ENCODE measurements at places on chromosomes 4 and X.

DNA sequence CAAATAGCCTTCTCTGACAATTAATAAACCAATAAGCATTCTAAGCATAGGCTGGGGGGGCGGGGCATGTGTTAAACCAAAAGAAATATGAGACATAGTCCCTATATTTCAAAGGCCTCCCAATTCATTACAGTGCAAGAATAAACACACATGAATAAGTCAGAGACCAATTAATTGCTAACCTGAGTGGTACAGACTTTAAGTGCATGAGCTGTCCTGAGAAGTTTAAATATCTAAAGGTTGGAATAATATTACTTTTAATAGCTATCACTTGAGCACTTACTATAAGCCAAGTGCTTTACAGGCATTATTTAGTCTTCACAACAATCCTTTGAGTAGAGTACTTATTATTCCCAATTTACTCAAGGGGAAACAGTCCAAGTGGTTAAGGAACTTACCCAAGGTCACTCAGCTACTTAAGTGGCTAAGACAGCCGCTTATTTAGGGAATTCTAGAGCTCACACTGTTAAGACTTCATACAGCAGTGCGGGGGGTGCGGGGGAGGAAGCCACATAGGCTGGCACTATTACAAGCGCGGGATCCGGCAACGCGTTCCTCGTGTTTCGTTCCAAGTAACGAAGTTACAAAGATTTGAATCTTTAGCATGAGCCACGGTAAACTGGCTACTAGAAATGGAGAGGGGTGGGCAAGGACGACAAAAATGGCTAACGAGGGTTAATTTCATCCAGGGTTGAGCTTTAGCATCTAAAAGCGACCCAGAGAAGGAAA is 1.4 kb downstream of the THOC2 start:
- DNase-seq, result no peak

DNA sequence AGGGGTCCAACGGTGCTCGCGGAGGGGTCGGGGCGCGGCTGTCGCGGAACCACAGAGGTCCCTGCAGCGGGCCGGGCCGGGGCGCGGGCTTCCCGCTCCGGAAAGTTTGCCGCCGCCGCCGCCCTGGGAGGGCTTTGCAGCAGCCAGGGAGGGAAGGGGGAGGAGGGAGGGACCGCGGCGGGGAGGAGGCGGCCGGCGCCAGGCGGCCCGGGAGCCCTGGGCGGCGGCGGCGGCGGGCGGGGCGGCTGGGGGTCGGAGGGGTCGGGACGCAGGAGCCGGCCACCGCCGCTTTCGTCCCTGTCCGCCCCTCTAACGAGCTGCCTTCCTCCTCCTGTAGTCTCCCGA is 375 bp downstream of the FGFR3 start:
- DNase-seq, result no peak

DNA sequence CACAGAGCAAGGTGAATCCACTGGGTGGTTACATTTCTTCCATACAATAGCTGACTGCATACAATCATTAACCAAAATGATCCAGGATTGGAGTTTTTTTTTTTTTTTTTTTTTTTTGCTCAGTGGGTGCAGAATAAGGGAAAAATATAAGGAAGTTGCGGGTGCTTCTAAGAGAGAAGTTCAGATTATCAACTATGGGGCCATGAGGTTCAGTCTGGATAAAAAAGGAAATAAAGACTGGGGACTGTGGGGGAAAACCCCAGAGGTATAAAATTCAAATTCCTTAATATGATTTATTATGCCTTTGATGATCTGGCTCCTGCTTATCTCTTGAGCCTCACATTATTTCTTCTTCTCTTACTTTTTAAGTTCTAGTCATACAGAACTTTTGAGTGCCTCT is 5.9 kb upstream of the EIF1AX start:
- no peak for DNase-seq

DNA sequence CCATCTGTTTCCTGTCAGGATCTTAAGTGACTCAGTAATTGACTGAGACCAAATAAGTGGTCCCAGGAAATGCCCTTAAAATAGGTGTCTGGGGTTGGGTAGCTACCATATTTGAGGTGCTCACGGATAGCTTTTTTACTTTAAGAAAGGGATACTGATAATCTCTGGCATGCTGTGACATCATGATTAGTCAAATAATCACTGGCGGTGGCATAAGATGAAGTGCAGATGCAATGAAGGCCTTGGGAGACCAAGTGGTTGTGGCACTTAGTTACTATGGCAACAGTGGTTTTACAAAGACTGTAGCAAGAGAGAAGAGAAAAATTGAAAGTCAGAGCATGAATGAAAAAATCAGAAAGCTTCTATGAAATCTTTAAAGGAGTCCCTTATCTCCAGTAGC is 114.5 kb upstream of the SLIT2 start:
- no peak for DNase-seq

DNA sequence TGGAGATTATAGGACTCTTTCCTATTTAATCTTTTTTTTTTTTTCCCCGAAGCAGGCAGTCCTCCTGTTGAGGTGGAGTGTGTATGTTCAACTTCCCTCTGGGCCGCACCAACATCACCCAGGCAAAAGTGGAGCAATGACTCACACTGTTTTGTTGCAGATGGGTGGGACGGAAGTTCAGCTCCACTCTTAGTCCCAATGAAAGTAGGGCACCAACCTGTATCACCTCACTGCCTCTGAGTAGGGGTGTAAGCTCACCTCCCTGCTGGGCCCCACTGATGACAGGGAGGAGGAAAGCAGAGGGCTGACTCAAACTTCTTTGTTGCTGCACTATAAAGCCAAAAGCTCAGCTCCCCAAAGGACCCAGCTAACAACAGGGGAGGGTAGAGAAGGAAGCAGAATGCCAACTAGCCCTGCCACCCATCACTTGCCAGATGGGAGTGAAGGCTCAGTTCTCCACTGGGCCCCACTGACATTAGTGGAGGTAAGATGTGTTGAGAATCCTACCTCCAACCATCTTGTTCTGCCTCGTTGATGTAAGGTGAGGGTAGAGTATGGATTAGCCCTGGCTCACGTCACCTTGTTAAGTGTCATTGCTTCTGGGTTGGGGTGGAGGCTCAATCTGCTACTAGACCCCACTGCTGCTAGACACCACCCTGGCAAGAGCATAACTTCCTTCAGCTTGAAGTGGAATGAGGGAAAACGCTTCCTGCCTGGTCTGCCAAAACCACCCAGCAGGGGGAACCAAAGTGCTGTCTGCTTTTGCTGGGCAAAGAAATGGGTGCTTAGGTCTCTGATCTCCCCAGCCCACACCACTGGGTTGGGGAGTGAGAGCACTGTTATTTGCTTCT is 14.1 kb downstream of the RPS6KA3 start:
- no peak for DNase-seq

GRCh38 chrX:13081395-13082205 is 37.2 kb upstream of the FAM9C start:
- DNase-seq, result no peak

DNA sequence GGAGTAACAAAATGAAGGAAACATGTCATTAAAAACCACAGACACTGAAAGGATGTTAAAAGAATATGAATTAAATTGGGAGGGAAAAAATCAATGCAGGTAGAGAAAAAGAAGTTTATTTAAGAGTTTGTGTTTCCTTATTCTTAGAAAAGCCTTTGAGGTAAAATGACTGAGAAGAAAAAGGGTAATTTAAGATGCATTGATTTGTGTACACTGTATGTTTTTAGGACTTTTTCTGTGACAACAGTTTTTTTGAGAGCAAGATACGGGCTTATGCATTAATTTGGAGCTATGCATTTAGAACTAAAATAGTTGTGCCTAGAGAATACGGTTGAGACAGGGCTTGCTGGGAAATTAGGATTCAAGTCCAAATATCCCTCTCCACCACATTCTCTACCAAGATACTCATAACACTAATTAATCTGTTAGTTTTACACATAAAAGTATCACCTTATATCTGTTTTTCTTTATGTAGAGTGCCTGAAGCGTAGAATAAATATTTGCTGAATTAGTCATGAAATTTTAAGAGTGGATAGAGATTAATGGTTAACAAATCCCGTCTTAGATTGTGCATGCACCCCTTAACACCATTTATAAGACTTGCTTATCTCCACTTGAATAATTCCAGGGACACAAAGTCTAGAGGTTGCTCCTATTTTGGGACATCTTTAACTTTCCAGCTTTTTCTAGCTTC is 232.5 kb downstream of the PCDH7 start:
- no peak for DNase-seq

- peak; percentile 72 for DNase-seq
Observed at GRCh38 chr4:2792711-2793585, at the start of gene SH3BP2. Gene SH3BP2, plus strand, starts transcription at chr4:2793085. Its CDS starts 27,533 bp downstream, at chr4:2820618.

DNA sequence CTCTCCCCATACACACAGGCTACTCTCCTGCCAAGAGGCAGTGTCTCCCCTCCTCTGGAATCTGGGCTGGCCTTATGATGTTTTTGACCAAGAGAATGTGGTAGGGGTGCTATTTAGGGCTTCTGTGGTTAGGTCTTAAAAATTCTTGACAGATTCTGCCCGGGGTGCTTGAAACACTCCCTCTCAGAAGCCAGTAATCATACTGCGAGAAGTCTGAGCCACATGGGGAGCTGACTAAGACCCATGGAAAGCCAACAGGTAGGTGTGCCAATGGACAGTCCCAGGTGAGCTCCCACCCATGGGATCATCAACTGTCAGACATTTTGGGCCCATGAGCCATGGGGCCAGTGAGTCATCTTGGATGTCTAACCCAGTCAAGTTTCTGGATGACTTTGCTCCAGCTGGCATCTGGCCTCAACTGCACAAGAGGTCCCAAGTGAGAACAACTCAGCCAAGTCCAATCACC is 315.7 kb downstream of the FBXW7 start:
- no peak for DNase-seq

- DNase-seq, result no peak
Observed at GRCh38 chrX:107117993-107118321, 665 bp downstream of the RBM41 start.

DNA sequence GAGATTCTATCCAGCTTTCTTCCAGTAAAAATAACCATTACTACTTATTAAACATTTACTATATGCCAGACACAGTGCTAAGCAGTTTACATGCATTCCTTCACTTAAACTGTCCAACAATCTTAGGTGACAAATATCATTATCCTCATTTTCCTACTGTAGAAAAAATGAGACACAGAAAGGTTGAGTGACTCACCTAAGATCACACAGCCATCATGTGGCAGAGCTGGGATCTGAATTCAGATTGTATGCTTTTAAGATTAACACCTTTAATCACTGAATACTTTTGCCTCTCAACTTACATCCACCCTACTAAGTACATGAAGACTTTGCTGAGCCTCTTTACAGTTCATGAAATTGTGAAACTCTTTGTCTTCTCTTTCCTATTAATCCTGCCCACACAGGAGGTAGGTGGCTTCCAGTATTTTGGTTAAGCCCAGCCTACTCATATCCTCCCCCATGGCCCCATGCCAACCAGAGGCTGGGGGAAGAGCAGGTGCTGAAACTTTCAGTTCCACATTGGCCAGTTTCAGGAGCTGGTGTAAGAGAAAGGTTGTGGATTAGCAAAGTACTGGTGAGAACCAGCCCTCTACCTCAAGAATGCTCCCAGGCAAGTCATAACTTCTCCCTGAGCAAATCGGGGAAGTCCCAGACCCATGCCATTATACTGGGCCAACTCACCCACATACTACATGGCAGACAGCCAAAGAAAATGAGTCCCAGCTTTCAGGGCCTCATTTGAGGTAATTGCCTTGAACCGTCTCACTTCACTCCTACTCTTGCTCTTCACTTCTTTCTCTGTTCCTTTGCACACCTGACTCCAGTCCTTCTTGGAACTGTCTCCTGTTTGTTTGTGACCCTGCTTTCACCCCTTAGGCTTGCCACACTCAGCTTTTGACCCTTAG is 211.1 kb downstream of the GUCY2F start:
- peak; percentile 0 for DNase-seq

- no peak for DNase-seq
Observed at GRCh38 chr4:16120720-16121119, 36.9 kb upstream of the PROM1 start.

DNA sequence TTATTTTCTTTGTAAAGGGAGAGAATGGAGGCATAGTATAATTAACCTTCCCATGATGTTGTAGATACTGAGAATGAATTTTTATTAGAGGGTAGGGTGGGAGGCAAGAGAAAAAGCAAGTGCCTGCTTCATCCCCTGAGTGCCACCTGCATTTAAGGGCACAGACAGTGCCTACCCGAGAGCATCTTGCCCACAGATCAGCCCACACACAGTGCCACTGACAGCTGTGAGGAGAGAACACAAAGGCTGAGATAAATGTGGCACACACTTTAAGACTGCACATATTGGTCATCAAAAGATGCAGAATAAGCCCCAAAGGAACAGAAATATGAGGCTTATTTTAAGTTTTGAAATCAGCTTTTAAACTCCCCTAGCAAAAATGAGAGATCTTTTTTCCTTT is 250.8 kb downstream of the SLC39A8 start:
- no peak for DNase-seq

DNA sequence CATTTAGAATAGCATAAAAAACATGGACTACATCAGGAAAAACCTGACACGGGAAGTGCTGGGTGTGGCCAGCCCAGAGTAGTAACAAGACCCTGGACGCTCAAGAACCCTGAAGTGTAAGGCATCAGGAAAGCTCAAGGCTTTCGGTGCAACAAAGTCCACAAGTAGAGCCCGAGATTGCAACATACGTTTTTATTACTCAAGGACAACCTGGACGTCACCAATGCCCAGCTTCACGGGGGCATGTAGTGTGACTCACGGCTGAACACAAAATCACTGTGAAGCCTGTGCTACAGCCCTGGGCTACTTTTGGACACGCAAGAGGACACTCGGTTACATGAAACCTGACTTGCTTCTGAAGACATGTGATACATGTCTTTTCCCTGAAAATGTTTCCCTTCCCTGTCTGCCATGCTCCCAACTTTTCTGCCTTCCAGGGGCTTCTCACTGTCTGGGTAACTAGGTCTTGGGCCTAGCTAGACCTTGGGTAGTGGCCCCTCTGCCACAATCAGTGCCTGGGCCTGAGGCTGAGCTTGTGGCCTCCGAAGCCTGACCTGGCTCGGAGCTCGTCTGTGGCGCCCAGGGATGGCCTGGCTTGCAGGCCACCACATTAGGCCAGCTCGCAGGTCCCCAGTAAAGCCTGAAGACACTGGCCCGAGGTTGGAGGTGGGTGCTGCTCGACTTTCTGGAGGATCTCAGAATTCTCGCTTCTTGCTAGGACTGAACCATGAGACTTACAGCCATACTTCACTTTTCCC is 9.2 kb downstream of the IRAK1 start:
- peak; percentile 47 for DNase-seq

Data from kidney (tissue), 22 donors.